ENCODE measurements at places on chromosomes 7 and 10.

DNA sequence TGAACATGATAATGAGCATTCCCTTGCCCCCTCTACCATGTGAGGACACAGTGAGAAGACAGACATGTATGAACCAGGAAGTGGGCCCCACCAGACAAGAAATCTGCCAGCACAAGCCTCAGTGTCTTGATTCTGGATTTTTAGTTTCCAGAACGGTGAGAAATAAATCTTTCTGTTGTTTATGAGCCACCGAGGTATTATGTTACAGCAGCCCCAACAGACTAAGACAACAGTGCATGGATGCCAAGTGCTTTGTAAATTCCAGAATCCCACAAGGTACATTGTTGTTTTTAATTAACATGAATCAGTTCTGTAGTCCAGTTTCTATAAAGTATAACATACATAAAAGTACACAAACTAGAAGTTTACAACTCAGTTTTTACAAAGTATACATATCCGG is 162.2 kb downstream of the ARHGAP21 start:
- no peak for DNase-seq

DNA sequence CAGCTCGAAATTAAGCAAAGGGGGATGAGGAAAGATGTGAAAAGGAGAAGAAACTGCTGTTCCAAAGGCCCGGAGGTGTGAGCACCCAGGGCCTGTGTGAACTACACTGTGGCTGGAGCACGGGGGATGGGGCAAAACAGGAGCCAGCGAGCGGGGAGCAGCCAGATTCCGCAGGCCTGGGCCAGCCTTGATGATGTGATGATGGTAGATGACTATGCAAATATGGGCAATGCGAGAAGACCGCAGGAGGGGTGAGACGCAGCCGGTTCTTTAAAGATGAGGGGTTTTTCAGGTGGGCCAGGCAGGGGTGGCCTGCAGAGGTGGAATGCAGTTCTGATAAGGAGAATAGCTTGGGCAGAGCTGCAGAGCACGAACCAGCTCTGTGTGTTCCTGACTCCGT is 61.5 kb downstream of the LANCL2 start:
- DNase-seq, result no peak

- DNase-seq, result no peak
Measured at GRCh38 chr7:80060218-80060806, 74.3 kb upstream of the GNAI1 start.

GRCh38 chr7:151398446-151399304 is 11.2 kb downstream of the WDR86 start:
- no peak for DNase-seq

DNA sequence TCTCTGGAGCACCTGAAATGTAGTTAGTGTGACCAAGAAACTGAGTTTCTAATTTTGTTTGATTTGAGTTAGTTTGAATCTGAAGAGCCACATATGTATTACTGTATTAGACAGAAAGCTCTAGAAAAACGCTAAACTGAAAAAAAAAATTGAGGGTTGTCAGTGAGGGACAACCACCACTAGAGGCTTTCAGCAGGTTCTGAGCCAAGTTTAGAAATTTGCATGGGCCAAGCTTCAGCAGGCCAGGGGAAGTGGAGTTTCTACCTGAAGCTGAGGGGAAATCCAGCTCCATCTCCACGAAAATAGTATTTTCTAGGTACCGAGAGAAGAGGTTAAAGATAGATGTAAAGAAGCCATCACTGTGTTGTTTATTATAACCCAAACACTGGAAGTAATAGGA is 77.9 kb upstream of the PLXNA4 start:
- DNase-seq, result no peak

DNA sequence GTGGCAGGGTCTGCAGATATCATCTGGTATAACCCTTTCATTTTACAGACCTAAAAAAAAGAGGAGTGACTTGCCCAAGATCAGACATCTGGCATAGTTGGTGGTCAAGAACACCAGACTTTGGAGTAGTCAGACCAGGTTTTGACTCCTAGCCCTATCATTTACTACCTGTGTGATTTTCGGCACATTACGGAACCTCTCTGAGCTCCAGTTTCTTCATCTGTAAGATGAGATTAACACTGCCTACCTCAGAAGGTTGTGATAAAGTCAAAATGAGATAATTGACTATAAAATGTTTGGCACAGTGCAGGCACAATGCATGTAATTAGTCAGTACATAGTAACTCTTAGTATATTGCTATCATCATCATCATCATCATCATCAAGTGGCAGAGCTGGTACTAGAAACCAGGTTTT is 1.2 kb downstream of the STRIP2 start:
- no peak for DNase-seq

GRCh38 chr7:95525503-95525902 is 39.8 kb downstream of the ASB4 start:
- DNase-seq, result no peak

- DNase-seq, result no peak
Measured at GRCh38 chr7:113076703-113077102, 9.9 kb downstream of the GPR85 start.
